ENCODE measurements at places on chromosomes 5 and 9.

GRCh38 chr5:28766565-28767158, 1728.3 kb upstream of the CDH9 start:
- DNase-seq: peak; percentile 13

DNA sequence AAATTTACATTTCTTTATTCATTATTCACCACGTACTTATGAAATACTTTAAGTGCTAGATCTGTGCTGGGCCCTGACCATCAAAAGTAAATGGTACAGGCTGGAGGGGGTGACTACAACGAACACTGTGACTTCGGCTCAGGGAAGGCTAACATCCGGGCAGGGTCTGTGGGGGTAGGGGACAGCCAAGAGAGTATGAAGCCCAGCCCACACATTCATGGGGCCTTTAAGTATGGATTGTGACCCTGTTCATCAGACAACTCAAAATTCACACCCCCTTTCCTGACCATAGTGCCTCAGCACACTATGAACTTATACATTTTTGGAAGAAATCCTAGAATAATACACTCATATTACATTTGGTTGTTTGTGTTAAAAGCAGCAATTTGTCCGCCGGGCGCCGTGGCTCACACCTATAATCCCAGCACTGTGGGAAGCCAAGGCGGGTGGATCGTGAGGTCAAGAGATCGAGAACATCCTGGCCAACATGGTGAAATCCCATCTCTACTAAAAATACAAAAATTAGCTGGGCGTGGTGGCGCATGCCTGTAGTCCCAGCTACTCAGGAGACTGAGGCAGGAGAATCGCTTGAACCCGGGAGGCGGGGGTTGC, 33.3 kb downstream of the MORN5 start:
- DNase-seq: no peak

DNA sequence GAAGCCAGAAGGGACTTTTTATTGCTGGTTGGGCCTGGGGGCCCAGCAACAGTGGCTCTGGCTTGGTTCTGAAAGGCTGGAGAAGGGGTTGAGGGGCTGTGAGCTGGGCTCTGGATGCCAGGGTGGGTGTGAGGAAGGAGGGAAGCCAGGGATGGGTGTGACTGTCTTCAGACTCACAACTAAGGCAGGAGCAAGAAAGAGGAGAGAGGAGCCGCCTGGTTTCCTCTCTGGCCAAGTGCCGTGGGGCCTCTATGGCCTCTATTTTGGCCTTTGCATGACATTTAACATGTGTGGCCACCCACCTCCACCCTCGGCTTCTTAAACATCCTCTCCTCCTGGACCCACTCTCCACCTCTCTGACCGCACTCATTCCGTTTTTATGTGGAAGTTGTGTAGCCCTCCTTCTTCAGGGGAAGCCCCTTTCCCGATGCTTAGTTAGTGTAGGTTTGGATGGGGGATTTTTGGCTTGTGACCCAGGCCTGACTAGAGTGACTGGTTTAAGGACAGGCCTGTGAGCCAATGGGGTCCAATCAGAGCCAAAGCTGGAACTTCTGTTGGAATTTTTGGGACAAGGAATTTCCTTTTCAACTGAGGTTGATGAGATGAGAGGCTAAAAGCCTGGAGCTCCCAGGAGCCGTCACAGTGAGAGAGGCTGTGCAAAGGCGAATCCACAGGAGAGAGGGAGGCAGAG, 517.8 kb downstream of the CCDC171 start:
- DNase-seq: no peak

DNA sequence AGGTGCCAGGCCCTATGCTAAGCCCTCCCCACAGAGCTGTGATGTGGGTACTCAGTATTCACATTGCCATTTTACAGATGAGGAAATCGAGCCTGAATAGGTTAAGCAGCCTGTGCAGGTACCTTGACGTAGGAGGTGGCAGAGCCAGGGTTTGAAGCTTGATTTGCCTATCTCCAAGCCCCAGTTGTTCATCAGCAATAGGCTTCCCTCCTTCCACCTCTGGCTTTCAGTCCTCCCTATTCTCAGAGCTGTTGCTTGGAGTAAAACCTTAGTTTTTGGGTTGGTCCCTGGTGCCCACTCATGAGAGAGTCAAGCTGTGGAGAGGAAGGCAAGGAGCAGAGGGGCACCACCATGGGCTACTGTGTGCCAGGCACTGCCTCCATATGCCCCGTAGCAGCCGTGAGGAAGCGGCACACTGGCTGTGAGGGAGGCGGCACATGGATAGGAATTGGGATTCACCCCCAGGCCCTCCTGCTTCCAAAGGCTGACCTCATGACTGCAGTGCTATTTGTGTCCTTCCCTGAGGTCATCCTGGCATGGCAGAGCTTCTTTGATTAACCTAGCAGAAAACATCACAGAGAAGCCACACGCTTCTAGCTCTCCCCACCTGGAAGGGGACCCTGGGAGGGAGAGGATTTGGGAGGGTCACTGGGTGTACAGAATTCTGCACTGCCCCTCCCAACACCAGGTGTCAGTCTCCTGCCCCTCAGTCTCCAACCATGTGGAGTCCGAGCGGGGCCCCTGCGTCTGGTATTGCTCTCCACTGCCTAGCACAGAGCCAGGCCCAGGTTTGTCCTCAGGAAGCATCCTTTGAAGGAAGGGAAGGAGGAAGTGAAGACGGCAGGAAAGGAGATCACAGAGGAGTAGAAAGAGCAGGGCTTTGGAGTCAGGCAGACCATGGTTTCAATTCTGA, 109.8 kb downstream of the RGS3 start:
- DNase-seq: no peak

DNA sequence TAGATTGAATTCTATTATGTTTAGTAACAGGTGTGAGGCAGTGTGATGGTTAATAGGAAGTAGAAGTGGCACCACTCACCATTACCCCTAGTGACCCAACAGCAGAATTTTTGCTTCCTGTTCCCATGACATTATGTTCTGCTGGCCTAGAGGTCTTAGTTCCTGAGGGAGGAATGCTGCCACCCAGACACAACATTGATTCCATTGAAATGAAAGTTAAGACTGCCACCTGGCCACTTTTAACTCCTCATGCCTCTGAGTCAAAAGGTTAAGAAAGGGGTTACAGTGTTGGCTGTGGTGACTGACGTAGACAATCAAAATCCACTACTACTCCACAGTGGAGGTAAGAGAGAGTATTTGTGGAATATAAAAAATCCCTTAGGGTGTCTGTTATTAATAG, 218.9 kb upstream of the NMUR2 start:
- DNase-seq: no peak

GRCh38 chr5:71789746-71790145, 70.7 kb downstream of the CARTPT start:
- DNase-seq: no peak

DNA sequence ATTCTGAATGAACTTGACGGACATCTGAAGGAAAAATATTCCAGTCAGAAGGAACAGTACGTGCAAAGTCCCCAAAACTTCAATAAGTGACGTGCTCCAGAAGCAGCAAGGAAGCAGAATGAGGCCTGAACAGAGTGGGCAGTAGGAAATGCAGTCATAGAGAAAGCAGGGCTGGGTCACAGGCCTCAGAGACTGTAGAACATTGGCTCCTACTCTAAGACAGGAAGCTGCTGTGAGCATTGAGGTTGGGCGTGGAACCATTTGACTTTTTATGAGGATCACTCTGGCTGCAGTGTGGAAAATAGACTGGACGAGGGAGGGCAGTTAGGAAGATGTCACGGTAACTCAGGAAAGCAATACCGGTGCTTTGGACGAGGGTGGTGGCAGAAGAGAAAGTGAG, 64.0 kb downstream of the DOCK8 start:
- no peak for DNase-seq

- no peak for DNase-seq
These were observed 170.5 kb downstream of the TLE4 start for GRCh38 chr9:79742110-79742721.

DNA sequence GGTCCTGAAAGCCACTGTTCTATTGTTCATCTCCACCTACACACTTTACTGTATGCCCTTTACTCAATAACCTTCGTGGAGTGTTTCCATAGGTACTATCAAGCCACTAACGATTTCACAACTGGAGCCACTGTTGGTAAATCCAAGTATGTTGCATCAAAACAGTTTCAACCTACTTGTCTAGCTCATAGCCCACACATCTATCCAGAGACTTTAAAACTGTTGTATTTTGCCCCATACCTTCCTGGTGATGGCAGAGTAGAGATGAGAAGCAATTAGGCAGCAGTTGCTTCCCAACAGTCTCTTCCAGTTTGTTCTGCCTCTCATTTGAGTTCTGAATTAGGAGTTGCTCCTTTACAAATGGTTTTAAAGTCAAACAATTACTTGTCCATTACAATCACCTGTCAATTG, 607 bp downstream of the FAXDC2 start:
- DNase-seq: no peak

GRCh38 chr9:124853605-124854143, 414 bp downstream of the WDR38 start:
- DNase-seq: no peak

- peak; percentile 35 for DNase-seq
These were observed 97.4 kb downstream of the OSTF1 start for GRCh38 chr9:75185585-75186170.

DNA sequence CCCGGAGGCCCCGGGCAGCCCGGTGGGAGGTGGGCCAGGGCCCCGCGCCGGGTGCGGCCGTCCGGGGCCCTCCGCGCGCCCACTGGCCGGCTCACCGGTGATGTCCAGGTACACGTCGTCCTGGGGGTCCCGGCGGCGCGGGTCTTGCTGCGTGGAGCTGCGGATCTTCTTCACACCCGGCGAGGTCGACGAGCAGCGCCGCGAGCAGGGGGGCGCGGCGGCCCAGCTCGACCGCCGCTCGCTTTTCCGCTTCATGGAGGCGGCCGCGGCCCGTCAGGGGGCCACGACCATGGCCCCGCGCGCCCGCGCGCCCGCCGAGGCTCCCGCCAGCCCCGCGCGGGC, 548 bp downstream of the CDC14B start:
- DNase-seq: no peak

DNA sequence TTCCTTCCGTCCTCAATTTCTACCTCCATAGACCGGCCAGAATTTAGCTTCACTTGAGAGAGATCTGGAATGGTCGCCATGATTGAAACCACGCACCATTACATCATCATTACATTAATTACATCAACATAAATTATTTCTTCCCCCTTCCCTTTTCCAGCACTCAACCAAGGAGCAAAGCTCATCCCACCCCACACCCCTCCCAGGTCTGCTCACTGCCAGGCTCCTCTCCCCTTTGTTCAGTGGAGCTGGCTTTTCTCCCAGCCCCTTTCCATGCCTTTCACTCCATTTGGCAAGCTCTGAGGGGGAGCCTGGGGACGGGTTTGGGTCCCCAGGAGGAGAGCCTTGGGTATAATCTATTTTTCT, 8.4 kb downstream of the RACK1 start:
- no peak for DNase-seq

DNA sequence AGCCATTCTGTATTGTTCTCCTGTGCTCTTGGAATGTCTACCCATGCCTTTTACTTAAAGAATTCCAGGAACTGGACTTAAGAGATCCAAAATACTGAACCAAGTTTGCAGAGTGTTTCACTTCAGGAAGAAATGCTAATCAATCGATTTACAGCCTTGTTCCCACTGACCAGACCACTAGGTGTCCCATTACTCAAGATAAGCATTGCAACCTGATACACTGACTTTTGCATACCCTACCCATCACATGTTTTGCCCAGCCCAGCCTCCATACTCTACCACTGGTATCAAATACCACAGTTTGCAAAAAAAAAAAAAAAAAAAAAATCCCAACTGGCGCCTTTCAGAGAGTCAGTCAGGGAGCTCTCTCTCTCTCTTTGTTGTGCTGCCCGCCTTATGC, 550.8 kb downstream of the CDH9 start:
- DNase-seq: peak; percentile 3

DNA sequence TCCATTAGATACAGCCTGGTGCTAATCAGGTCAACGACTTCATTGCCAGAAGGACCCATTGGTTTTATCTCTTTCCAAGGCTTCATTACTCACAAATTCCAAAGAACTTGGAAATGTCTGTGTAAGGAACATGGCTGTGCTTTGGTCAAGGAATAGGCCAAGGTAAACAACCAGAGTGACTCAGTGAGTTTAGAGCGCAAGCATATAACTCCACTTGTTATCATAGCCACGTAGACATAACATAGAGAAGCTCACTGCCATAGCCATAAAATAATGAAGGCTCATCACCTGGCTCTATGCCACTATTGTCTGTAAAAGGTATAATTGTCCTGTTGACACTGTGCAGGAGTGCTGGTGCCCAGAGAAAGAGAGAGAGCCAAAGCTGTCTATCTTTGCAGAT, 139.3 kb upstream of the PLCXD3 start:
- DNase-seq: no peak

- no peak for DNase-seq
These were observed 167.3 kb upstream of the FST start for GRCh38 chr5:53313145-53313544.

GRCh38 chr9:125852386-125852785, 105.2 kb downstream of the PBX3 start:
- no peak for DNase-seq

- DNase-seq: no peak
These were observed 75.4 kb upstream of the TBC1D2 start for GRCh38 chr9:98330831-98331230.

DNA sequence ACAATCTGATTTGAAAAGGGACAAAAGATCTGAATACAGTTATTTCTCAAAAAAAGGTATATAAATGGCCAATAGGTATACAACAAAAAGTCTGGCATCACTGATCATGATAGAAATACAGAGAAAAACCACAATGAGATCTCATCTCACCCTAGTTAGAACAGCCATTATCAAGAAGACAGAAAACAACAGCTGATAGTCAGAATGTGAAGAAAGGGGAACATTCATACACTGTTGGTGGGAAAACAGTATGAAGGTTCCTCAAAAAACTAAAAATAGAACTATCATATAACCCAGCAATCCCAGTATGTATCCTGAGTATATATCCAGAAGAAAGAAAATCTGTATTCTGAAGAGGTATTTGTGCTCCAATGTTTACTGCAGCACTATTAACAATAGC, 75.7 kb upstream of the OR2K2 start:
- no peak for DNase-seq

GRCh38 chr5:85647349-85648127, 970.2 kb upstream of the COX7C start:
- DNase-seq: no peak

- no peak for DNase-seq
These were observed 179.0 kb downstream of the EBF1 start for GRCh38 chr5:158920736-158921135.

GRCh38 chr5:145204743-145205142, 630.4 kb downstream of the PRELID2 start:
- no peak for DNase-seq

Measured in NT2/D1 (cell line).